ENCODE measurements at places on chromosomes 7 and 10.

DNA sequence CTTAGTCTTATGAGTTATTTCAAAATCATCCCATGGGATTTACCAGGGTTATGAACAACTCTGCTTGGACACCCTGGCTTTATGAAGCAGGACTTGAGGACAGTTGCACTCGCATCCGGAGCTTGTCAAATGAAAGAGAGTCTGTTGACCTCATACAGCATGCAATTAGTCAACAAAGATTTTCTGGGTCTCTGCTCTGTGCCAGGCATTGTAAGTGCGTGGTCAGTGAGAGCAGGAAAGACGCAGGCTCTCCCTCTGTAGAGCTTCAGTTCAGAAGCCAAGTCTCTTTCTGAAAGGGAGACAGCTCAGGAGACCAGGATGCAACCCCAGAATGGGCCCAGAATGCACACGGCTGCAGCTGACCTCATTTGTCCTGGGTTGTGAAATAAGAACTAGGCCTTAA lies 45.5 kb upstream of the DMBT1 start:
- DNase-seq: no peak

DNA sequence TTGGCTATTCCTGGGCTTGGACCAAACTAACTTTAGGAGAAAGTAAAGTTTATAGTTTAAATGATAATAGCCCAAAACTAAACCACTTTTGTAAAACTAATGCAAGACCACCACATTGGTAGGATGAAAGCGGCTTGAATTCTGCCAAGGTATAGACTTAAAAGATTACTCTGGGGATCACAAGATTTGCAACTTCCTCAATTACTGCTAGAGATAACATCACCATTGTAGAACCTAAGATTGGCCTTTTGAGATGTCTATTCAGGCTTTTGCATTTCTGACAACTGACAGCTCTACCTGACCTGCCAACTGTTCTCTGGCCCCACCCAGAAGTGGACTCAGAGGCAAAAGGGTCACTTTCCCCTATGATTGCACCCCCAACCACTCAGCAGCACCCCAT lies 162.4 kb downstream of the TNS3 start:
- DNase-seq: no peak

- DNase-seq: no peak
Measured at GRCh38 chr7:117296066-117296465, 26.8 kb downstream of the WNT2 start.

GRCh38 chr10:104090611-104091010 lies 4.9 kb upstream of the COL17A1 start:
- no peak for DNase-seq

GRCh38 chr7:8747338-8747737 lies 313.9 kb downstream of the NXPH1 start:
- no peak for DNase-seq

DNA sequence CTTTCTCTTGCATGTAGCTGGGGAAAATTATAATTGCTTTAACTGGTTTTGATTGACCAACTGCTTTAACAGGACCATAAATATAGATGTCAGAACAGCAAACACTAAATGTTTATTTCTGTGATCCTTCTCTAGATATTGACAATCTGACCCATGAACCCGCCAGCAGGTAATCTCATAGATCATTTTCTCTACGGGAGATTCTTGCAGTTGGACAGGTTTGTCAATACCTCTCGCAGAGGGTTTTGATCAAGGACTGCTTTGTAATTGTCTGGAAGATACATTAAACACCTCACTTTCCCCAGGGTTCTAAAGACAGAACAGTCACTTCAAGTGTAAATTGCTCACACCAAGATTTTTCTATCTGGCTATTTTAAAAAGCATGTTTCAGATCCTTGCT lies 235.8 kb upstream of the RHOBTB1 start:
- DNase-seq: no peak

DNA sequence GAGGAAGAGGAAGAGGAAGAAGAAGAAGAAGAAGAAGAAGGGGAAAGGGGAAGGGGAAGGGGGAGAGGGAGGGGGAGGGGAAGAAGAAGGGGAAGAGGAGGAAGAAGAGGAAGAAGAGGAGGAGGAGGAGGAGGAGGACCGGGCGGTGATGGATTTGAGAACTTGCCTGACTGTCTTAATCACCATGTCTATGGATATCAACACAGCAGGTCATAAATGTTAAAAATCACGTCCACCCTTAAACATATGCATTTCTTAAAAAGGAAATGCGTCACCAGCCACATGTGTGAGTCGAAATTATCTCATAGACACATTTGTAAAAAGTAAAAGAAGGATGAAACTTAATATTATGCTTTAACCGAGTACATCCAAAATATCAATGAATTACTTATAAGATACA lies 42.1 kb upstream of the INSIG1 start:
- DNase-seq: no peak

GRCh38 chr10:129233351-129234148 lies 233.5 kb upstream of the MGMT start:
- DNase-seq: no peak

GRCh38 chr7:10779465-10780399 lies 193.9 kb upstream of the PHF14 start:
- no peak for DNase-seq

- no peak for DNase-seq
Measured at GRCh38 chr7:16594061-16594460, 51.5 kb downstream of the ANKMY2 start.

DNA sequence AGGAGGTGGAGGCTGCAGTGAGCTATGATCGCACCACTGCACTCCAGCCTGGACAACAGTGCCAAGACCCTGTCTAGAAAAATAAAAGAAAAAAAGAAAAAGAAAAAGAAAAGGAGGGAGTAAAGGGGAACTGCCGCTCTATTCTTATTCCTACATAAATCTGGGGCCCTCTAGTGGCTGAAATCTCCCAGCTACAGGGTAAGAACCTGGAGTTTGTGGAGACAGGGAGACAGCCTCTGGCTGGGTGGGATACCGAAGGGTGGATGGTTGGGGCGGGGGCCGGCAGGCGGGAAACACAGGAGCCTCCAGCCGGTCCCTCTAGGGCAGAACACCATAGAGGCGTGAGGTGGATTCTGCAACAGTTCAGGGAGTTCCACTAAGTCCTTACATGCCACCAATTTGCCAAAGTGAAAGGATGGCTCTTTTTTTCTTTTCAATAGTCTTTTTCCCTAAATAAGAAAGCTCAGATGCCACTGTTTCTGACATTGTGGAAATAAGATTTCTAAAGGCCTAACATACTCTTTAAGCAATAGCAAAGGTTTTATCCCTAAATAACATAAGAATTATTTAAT lies 117.3 kb downstream of the SVIL start:
- DNase-seq: no peak

DNA sequence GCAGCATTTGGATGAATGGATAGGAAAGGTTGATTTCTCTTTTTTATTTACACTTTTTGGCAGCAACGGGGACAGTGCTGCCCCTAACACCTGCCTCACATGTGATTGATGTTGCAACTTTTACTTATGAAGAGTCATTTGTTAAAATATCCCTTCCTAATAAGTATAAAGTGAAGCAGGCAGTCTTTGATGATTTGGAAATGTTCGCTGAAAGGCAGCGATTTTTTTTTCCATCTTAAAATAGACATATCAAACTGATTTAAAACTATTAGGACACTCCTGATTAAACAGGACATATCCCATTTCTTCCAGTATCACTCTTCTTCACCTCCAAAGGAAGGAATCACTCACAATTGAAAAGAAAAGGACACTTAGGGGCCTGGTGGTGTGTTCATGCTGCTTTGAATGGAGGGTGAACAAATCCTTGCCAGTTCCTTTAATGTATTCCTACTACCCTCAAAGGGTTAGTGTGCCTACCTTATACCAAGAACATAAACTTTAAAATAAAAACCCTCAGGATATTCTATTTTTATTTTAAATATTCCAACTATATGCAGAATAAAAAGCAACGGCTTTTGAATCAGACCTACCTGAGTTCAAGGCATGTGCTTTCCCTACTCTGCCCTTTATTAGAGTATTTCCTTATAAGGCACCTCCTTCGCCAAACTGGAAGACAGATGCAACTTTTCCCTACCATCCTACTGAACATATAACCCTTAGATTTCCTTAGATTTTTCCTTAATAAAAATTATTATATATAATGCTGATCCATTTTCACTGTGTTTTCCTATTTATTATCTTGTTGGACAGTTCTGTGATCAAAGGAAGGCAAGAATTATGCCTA lies 1.1 kb downstream of the ADK start:
- DNase-seq: no peak

- DNase-seq: no peak
Measured at GRCh38 chr10:91381257-91381891, 28.8 kb upstream of the HECTD2 start.

- DNase-seq: no peak
Measured at GRCh38 chr7:66781408-66782090, 41.0 kb downstream of the RABGEF1 start.

DNA sequence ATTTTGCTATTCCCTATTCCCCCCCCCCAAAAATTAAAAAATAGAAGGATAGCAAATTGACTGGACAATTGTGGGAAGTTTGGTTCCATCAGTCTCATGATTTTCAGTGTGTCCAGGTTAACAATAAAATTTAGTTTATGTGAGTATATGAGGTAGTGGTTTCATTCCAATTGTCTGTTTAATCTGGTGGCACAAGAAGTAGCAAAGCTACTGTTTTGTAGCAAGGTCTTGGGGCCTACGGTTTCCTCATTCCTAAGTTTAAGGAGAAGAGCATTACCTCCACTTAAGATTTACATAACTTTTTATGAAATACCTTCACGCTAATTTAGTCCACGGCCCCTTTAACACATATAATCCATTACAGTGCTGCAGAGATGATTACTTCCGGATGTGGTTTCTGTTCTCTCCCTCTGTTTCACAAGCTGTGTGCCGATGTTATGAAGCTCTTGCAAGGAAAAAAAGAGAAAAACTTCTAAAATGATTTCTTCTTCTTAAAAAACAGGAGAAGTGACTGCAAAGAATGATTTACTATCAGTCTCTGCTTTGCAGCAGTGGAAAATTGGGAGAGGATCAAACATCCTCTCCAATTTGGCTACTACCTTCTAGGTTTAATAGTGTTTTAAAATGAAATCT lies 32.7 kb upstream of the NPVF start:
- DNase-seq: peak; percentile 51

DNA sequence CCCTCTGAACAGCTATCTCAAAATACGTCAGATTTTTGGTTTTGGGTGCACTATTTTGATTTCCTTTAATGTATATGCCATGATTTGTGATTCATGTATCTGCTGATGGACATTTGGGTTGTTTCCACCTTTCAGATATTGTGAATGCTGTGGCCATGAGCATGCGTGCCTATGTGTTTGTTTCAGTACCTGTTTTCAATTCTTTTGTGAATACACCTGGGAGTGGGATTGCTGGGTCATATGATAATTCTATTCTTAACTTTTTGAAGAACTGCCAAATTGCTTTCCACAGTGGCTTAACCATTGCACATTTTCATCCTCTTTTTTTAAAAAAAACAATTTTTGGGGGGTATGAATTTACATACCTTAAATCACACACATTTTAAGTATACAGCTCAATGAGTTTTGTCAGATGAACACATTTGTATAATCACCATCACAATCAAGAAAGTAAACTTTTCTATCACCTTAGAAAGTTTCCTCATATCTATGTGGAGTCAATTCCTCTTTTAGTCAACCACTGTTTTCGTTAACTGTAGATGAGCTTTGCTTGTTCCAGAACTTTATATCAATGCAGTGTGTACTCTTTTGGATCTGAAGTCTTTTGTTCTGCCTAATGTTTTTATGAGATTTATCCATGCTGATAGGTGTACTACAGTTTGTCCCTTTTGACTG lies 36.9 kb downstream of the CYP26A1 start:
- no peak for DNase-seq

- DNase-seq: no peak
Measured at GRCh38 chr10:59960751-59961150, 54.4 kb upstream of the CCDC6 start.

DNA sequence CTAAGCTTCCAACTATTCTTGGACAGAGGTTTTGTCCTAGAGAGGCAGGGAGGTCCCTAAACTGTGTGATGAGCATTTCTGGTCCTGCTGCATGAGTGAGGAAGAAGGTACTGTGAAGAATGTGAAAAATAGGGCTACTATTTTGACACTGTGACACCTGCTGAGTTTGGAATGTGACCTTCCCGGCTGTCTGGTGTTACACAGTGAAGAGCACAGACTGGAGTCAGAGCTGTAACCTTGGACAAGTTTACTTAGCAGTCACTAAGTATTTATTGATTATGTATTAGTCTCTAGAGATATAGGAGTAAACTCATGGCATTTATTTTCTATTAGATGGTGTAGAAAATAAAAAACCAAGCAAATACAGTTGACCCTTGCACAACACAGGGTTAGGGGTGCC lies 12.3 kb downstream of the GOLGA7B start:
- no peak for DNase-seq

DNA sequence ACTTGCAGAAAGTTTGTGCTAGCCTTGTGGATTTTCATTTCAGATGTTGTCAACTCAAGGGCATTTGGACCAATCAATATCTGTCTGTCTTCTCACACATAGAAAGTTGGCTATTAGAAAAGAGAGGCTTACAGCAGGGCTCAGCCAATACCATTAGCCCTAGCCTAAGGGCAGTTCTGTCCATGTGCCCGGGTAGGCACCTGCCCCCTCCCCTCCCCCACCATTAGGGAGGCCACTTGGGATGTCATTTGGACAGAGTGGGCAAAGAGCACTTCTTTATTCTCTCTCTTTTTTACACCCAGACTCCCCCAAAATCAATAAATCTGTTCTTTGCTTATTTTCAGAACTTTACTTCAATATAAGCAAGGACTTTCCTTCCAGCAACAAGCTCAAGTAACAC lies 188.5 kb upstream of the MKI67 start:
- no peak for DNase-seq

DNA sequence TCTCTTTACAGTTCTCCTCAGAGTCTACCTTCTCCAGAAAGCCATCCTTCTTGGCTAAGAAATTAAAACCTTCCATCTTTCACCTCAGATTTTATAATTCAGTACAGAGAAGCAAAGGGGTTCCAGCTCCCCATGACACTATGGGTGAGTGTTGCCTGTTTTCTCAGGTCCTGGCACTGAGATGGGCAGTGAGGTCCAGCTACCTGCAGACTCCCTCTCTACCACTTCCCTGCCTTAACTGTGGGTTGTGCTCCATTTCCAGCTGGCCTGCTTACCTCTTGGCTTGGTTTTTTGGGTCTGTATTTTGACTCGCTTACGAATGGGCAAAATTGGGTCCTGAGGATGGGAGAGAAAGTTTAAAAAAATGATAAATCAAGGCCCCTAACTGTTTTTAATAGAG lies 26.3 kb downstream of the ZCWPW1 start:
- no peak for DNase-seq

Measured in CD4-positive, alpha-beta T cell treated with Interleukin-6 at 100 ng/mL for 8 hours (primary cell).